Activated naive CD8-positive, alpha-beta T cell treated with anti-CD3 and anti-CD28 coated beads, Interleukin-2, amount 50 U/mL, for 24 hours (primary cell): ENCODE measurements at places on chromosomes 13 and 19.

GRCh38 chr13:30619731-30620130 lies 2.0 kb downstream of the USPL1 start:
- DNase-seq, result no peak

GRCh38 chr19:5672708-5673459 lies 7.4 kb downstream of the MICOS13 start:
- DNase-seq, result no peak

DNA sequence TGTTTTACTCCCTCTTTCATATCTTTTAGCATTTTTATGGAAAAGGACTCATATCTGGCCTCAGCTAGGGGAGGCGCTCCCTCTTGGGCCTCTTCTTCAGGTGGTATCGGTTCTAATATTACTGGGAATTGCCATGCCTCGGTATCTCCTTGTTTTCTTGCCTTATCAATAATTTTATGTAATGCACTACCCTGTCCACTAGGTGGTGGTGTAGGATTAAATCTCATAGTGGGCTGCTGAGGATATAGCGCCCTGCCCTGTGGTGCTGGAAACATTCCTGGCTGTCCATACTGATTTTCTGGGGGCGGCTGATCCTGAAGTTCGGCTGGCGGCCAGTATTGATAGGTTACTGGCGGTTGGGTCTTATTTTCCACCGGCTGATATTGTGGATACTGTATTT lies 35.8 kb downstream of the ZNF420 start:
- DNase-seq, result no peak

- DNase-seq, result no peak
Observed at GRCh38 chr13:39035799-39036198, 2.1 kb downstream of the PROSER1 start.

DNA sequence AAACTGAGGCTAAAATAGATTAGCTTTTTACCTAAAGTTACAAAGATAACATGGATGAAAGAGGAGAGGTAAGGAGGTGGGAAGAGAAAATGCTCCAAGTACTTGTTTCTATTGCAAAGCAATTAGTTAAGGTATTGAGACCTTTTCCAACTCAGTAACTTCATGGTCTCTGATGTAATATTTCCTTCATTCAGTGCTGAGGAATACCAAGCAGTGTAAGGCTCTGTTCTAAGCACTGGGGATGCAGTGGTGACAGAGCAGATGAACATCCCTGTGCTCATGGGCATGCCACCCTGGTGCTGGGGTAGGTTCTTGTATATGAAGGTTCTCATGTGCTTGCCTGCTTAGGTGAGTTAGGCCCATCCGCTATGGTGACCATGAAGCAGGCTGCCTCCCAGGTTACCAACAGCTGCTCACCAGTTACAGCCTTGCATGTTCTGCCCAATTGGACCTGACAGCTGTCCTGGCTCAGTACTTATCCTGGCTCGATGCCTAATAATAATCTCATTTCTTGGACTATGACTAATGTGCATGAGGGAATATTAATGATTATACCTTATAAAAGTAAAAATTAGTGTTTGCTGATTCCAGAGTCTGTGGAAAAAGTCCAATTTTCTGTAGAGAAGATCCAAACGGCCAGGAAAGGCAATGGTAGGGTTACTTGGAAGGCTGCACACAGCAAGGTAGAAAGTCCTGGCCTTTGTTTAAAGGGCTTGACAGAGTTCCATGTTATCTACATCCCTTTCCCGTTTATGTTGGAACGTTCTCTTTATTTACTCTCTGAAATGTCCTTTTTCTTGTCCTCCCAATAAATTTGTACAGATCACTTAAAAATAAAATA lies 48.3 kb downstream of the LATS2 start:
- DNase-seq, result no peak

DNA sequence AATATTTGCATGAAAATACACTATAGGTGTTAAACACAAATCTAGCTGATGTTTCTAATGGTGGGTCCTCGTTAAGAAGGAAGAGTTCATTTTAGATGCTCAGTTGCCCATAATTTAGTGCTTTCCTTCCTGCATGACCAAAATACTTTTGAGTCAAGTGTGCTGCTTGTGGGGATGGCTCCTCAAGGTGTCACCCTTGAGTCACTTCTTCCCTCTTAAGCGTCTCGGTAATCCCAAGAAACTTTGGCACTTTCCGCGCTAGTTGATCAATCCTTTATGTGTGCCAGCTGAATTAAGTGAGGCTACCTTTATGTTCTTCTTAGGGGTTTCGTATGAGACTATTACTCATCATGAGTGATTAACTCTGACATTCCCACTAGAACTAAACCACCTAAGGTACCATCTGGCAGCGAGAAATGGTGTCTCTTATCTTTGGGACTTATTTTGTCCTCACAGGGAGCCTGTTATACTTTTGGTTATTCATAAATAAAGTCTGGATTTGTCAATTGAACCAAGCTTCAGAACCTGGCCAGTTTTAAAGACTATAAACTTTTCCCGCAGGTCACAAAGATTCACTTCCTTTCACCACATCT lies 106.8 kb downstream of the NHLRC3 start:
- DNase-seq, result peak; percentile 29

GRCh38 chr13:102586615-102587014 lies 10.2 kb upstream of the TPP2 start:
- no peak for DNase-seq

DNA sequence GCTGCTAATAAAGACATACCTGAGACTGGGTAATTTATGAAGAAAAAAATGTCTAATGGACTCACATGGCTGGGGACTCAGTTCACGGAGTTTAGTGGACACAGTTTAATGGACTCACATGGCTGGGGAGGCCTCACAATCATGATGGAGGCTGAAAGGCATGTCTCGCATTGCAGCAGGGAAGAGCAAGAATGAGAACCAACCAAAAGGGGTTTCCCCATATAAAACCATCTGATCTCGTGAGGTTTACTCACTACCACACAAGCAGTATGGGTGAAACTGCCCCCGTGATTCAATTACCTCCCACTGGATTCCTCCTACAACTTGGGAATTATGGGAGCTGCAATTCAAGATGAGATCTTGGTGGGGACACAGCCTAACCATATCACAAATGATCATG lies 1181.2 kb downstream of the PCDH9 start:
- no peak for DNase-seq

DNA sequence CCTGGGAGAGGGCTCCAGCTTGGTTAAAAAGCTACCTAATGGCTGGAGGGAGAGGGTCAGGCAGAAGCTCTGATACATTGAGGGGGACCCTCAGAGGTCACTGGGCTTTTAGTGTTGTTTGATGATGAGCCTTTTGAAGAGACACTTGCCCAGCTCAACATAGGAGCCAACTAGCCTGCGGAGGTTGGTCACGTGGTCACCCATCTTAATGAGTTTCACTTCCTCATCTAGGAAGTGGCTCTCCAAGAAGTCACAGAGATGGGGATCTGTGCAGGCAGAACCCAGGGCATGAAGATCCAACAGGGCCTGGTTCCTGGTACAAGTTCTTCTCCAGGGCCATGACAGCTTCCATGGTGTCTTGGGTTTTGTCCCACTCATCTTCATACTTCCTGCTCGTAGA lies 33.4 kb downstream of the IPO5 start:
- no peak for DNase-seq

DNA sequence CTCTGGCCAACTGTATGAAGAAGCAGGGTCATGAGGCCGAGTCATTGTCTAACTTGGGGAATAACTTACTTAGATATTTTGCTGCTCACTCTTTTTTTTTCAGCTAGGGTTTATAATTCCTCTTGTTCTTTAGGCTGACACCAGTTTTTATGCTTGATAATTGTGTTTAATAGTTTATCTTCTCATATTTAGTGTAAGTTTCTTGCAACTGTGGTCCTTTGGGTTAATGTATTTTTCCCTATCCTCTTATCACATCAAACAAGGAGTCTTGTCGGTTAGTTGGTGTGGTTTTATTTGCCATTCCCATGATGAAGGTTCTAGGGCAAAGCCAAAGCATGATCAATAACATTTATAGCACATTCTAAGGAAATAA lies 204.6 kb downstream of the NUFIP1 start:
- no peak for DNase-seq

GRCh38 chr13:25922376-25922775 lies 129.4 kb downstream of the SHISA2 start:
- no peak for DNase-seq

GRCh38 chr13:28640861-28641599 lies 17.9 kb upstream of the POMP start:
- DNase-seq, result no peak

DNA sequence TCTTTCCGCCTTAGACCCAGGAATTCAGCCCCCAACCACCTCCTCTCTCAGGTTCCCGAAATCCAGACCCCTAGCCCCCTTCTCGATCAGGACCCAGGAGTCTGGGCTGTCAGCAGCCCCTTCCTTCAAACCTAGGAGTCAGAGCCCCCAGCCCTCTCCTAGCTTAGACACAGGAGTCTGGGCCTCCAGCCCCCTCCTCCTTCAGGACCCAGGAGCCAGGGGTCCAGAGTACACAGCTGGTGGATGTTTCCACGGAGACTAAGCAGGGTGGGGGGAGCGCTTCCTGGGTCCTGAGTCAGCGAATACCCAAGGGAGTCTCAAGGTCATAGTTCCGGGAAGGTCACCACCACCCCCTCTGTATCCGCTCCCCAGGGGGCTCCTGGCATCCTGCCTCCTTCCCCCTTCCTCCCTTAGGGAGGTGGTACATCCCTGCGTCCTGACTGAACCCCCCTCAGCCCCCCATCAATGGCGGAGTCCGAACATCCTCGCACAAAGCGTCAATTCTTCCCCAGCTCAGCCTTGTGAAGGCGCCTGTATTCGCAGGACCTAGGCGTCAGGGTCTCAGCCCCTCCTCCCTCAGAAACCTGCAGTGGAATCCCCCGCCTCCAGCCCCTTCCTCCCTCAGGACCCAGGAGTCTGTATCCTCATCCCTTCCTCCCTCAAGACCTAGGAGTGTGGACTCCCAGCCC lies 4.6 kb downstream of the CADM4 start:
- no peak for DNase-seq

GRCh38 chr19:33719366-33720154 lies 77.1 kb upstream of the KCTD15 start:
- no peak for DNase-seq

DNA sequence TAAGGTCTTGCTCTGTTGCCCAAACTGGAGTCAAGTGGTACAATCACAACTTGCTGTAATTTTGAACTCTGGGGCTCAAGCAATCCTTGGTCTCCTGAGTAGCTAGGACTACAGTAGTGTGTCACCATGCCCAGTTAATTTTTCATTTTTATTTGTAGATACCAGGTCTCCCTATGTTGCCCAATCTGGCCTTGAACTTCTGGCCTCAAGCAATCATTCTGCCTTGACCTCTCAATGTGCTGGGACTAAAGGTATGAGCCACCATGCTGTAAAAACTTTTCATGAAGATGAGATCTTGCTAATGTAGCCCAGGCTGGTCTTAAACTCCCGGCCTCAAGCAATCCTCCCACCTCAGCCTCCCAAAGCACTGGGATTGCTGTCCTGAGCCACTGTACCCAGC lies 15.1 kb upstream of the NAA16 start:
- no peak for DNase-seq

DNA sequence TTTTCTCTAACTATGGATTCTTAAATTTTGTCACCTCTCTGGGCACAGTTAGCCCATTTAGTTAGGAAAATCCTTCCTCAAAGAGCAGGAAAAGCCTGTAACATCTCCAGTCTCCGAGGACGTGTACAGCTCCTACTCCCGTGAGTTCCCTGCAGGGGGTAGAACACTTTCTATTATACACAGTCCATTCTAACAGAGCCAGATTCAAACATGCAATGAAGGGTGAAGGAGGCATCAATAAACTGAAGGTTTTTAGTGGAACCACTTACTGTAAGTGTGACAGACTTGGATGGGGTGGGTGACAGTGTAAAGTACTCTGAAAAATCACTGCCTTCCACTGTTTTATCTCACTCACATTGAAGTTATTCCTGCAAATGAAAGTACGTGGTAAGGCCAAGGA lies 204.7 kb upstream of the DACH1 start:
- no peak for DNase-seq

GRCh38 chr19:39745643-39746042 lies 7.8 kb upstream of the CLC start:
- no peak for DNase-seq

DNA sequence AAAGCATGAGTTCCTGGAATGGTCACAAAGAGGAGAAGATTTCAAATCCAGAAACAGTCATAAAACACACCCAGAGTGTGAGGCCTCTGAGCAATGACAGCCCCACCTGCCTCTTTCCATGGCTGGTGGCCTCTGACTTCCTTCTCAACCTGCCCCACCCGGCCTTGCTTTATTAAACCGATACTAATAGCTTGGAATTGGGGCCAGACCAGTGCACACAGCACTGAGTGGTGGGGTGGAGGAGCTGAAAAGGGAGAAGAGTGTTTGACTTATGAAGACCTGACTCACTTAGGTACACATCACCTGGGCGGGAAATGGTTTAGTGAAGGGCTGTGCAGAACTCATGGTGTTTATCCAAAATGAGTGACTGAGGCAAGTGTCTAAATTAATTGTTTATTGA lies 20.7 kb upstream of the CEACAM6 start:
- no peak for DNase-seq

DNA sequence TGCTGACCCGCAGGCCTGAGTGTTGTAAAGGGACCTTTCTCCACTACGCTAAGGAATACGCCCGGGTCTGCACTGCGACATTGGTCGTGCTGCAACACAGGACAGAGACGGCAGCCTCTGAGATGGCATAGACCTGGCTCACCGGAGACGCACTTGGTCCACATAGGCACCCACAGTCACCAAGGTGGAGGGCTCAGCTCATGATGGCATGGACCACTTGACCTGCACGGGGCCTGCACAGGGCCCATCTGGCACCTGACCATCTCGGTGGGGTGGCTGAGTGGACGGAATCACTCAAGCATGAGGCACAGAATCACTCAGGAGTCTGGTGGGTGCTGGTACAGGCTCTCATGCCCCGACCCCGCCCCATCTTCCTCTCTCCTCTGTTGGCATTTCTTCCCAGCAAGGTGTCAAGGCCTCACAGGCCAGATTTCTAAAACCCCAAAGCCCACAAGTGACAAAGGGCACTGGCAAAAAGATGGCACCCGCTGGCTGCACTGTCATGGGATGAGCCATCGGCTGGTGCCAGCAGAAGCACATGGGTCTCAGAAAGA lies 45.9 kb downstream of the TSHZ3 start:
- no peak for DNase-seq

- DNase-seq, result no peak
Observed at GRCh38 chr19:35459414-35460082, 11.5 kb downstream of the FFAR2 start.
